Dermis lymphatic vessel endothelial cell (primary cell): ENCODE measurements at places on chromosomes 2 and 18. TPM values are rescaled to one million over a fixed set of nuclear protein-coding genes. Genes with fewer than 3 reads are reported as not detected.

CYP1B1 gene
- 0.11 and 1.1 TPM in 2 replicates for total RNA-seq

COX5B gene
- 409 and 429 TPM in 2 replicates for total RNA-seq

FIGN gene
- total RNA-seq, result 0.11 TPM in 1 of 2 replicates, not detected in the other

OSGEPL1 gene
- 4.0 and 5.3 TPM in 2 replicates for total RNA-seq

CABYR gene
- 0.22 and 1.0 TPM in 2 replicates for total RNA-seq

PER2 gene
- 2.0 and 2.7 TPM in 2 replicates for total RNA-seq

PRSS56 gene
- not detected in 2 replicates for total RNA-seq
